RWPE2 (cell line): ENCODE measurements at places on chromosomes 2 and 18.
A peak's percentile ranks its signal among the peaks of the same experiment; 100 is the strongest.

DNA sequence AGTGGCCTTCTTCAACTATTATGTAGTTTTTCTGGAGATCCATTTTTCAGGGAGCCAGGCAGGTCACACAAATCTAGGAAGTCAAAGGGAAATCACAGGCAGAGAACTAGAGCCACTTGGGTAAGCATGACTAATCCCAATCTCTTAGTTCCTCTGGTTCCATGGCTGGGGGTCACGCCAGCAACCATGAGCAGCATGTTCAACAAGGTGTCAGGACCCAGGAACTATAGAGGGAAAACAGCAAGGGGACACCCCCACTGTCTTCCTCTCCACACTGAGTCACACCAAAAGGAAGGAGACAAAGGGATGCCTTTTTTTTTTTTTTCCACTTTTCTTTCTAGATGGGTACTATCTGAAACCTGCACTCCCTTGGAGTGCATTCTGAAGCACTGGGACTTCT lies 250.9 kb downstream of the OTX1 start:
- DNase-seq, result no peak

DNA sequence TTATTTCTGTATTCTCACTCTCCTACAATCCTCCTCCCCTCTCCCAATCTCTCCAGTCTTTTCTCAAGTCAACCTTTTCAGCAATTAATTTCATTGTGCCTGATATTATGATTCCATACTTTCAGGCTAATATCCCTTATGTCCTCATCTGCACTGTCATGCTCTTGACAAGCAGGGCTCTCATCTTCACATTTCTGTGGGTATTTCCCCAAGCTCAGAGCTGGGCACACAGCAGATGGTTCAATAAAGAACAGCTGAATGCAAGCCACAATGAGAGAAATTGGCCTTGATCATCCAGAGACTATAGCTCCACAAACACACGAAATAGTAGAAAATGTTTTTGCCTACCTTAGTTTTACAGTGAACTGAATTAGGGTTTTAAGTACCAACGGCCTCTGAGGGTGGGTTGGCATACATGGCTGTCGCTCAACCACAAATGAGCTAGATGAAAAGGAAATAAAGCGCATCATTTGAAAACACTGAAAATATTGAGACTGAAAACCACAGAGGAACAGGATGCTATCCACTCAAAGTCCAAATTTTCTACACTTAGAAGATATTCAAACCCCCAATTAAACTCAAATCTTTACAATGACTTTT lies 47.5 kb upstream of the STAT1 start:
- DNase-seq, result no peak

DNA sequence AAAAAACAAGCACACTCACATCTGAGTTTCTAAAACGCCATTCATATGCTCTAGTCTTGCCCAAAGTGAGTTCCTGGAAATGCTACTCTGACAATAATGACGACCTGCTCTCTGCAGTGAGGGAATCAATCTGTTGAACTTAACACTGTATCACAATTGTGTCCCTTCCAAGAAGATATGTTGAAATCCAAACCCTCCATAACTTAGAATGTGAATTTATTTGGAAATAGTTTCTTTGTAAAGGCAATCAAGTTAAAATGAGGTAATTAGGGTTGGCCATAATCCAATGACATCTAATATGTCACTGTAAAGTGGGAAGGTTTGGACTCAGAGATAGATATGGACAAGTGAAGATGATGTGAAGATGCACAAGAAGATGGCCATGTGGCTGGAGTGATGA lies 264.5 kb downstream of the CD226 start:
- DNase-seq, result no peak

GRCh38 chr2:206452242-206452641 lies 8.9 kb downstream of the ADAM23 start:
- DNase-seq, result no peak

DNA sequence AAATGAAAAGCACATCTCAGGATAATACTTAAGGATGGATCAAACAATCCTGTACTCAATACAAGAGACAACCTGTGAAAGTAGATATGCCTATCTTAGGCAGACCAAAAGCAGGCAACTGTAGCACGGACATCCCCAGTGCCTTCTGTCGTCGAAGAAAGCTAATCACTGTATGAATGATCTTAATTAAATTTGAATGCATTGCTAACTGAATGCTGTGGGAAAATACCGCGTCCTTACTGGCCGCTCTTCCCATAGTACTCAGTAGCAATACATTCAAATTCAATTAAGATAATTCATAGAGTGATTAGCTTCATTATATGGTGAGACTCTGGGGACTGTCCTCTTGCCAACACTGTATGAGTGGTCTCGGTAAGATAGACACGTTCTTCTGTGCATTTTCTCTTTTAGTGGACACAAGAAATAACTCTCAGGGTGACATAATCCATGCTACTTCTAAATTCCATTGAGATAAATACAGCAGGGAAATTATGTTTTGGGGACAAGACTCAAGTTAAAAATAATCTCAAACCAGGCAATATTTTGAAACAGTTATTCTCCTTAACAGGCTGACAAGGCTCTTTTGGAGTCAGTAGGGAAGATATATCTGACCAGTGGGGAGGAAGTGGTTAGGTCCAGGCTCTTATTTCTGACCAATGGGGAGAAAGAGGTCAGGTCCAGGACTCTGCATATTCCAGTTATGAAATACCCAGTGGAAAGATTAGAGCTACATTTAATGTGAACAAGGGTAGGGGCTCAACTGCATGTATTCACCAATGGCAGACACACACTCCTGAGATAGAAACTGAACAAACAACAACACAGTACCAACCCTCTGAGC lies 97.3 kb downstream of the DOCK10 start:
- no peak for DNase-seq

DNA sequence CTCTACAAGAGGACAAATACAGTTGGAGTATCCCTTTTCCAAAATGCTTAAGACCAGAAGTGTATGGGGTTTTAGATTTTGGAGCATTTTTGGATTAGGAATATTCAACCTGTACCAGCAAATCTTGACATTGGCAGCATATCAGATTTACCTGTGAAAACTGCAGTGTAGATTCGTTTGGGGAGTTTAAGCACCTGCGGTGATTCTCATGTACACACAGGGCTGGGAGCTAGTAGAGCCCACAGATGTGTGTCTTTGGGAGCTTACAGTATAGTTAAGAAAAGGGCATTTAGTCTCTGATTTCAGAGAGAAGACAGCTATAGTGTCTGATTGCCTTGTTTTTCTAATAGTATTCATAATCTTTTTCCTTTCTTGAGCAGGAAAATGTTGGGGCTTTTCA lies 30.1 kb downstream of the PTCD3 start:
- DNase-seq, result no peak

DNA sequence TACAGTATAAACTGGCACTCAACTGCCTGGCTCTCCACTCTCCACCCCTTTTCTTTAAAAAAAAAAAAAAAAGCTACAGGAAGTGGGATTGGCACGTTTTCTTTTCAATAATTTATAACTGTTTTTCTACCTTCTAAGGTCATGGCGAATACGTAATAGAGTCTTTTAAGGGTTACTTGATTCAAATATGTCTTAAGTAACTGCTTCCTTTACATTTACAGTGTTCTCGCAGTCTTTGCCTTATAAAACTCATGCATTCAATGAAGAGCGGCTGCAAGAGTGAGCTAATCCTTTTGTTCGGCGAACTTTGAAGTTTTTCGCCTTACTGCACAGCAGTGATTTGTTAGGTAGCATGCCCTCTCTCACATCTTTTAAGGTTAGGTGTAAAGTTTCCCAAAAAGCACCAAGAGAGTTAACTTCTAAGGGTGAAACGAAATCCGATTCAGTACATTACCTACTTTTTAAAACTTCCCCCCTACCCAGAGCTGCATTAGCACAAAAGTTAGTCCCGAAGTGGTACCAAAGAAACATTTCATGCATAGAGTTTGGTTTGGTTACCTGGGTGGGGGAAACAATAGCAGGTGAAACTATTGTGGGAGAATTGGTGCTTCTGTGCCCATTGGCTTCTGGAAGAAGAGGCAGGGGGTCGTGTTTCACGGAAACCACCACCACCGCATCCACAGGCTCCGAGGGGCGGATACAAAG lies 2.0 kb downstream of the KCTD1 start:
- no peak for DNase-seq

- DNase-seq, result no peak
Measured at GRCh38 chr2:202773301-202773973, 98.1 kb downstream of the ICA1L start.

GRCh38 chr2:54176577-54176976 lies 61.2 kb downstream of the ACYP2 start:
- no peak for DNase-seq

- peak; percentile 28 for DNase-seq
Measured at GRCh38 chr18:79588636-79589481, 90.7 kb upstream of the CTDP1 start.

DNA sequence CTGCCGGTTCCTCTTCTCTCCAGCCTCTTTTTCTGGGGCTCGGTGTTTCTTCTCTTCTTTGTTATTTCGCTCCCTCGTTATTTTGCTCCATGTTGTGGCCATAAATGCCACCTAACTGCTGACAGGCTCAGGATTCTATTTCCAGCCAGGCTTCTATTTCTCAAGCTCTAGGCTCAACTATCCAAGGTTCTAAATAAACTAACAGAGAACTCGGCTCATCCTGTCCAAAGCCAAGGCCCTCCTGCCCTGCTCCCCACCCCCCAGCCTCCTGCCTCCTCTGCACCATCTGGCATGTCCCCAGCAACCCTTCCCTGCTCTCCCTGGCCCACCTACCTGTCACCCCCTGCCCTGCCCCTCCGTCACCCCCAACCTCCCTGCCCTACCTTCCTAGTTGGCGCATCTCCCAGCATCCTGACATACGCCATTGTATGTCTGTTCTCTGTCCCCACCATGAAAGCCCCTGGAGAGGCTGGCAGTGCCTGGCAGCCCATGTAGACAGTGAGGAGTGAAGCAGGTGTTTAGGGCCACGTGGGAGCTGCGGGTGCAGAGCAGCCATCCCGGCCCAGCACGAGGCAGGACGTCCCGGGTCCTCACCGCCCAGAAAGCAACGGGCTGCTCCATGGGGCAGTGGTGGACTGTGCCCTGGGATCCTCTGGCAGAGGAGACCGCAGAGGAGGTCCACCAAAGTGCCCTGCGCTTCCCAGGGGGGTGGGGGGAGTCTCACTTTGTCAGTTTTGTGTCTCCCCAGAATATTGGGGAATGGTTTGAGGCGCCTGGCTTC lies 186.9 kb downstream of the TWIST2 start:
- DNase-seq, result no peak

DNA sequence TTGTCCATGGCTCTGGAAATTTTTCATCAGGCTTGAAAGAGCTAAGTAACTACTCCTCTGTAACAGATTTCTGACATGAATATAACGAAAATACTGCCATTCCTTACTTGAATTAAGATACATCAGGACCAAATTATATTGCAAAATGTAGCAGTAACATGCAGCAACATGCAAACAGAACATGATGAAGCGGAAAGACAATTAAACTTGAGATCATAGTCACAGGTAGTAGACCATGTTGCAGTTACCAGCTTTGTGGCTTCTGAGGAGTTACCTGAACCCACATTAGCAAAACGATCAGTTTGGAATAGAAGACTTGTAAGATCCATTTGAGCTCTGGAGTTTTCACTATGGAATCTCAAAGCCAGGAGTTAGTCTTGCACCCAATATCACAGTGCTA lies 76.2 kb downstream of the MREG start:
- no peak for DNase-seq

GRCh38 chr2:224517963-224518362 lies 67.2 kb downstream of the CUL3 start:
- no peak for DNase-seq

GRCh38 chr18:45728336-45729010 lies 4.5 kb downstream of the SLC14A1 start:
- no peak for DNase-seq

DNA sequence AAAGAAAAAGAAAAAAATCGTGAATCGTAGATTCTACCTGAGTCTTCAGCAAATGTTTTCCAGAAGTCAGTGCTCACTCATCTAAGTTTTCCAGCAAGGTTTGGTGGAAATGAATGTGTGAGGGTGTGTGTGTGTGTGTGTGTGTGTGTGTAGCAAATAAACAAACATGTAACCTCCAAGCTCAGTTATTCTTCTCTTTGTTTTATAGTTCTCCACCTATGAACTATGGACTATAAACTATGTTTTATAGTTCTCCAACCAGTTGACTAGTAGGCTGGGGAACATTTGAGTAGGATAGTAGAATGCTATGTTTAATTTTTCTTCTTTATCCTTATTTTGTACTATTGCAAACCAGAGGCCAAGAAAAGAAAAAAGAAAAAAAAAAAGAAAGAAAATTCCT lies 44.6 kb upstream of the SERPINE2 start:
- DNase-seq, result no peak

- DNase-seq, result no peak
Measured at GRCh38 chr2:115946891-115947290, 1504.5 kb downstream of the DPP10 start.

- no peak for DNase-seq
Measured at GRCh38 chr2:36445185-36445866, 89.7 kb downstream of the CRIM1 start.

DNA sequence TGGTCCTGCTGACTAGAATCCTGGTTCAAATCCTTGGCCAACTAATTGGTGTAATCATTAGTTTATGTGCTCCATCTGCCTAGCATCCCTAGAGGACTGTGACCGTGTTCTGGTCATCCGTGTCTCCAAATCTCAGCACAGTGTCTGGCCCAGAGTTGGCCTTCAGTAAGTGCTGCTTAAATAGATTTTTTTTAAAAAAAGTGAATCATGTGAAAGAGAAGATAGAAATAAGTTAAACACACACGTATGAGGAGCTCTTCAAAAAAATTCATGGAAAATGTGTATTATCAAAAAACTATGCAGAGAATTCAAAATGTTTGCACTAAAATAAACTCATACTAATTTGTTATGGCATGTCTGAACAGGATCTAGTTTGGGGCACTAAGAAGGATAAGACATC lies 129.3 kb upstream of the TLK1 start:
- no peak for DNase-seq

- no peak for DNase-seq
Measured at GRCh38 chr2:201432038-201432620, 19.1 kb downstream of the TRAK2 start.

GRCh38 chr2:9388950-9389911 lies 34.1 kb downstream of the ITGB1BP1 start:
- DNase-seq, result no peak

DNA sequence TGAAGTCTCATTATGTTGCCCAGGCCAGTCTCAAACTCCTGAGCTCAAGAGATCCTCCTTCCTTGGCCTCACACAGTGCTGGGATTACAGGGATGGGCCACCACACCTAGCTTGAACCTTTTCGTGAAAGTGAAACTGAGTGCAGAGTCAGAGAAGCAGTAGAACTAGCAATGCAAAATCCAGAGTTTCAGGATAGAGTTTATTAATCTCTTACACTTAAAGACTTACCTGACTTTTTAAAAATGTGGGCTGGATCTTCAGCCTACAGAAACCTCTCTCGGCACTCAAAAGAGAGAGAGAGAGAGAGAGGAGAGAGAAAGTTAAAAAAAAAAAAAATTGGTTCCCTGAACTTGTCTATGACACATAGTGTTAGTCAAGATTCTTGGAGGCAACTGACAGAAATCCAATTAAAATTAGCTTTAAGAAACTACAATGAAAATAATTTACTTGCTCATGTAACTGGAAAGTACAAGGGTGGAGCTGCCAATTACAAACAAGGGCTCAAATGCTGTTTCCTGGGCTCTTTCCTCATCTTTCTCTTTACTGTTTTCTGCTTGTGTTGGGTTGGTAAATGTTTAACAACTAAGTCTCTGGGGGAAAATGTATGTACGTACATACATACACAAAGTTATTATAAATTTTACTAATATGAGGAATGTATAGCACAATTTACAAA lies 98.1 kb upstream of the CERS6 start:
- DNase-seq, result no peak
